Tongue (tissue), 3 donors: ENCODE measurements at places on chromosomes 4 and X.

GRCh38 chrX:11081511-11081910 lies 29.6 kb upstream of the HCCS start:
- peak; percentile 61 for DNase-seq

GRCh38 chr4:165709973-165710526 lies 163.0 kb upstream of the TLL1 start:
- DNase-seq, result peak; percentile 30

DNA sequence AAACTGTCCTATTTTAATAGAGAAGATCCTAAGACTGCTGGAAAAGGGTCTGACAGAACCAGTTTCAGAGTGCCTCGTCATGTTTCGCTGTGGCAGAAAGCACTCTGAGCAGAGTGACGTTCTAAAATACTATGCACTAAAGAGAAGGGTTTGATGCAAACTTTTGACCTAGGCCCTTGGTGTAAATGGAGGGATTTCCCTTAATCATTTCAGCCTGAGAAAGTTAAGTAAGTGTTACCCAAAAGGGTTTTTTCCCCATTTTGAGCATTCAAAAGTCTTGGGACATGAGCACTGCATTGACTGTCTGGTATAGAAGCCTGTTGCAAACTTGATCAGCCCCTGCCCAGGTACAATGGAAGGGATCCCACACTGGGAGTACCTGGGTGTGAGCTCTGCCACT lies 157.5 kb upstream of the ATOH1 start:
- DNase-seq, result no peak

GRCh38 chr4:41569961-41570360 lies 32.0 kb downstream of the LIMCH1 start:
- DNase-seq, result peak; percentile 81

GRCh38 chr4:62528874-62529273 lies 1328.7 kb downstream of the ADGRL3 start:
- no peak for DNase-seq

DNA sequence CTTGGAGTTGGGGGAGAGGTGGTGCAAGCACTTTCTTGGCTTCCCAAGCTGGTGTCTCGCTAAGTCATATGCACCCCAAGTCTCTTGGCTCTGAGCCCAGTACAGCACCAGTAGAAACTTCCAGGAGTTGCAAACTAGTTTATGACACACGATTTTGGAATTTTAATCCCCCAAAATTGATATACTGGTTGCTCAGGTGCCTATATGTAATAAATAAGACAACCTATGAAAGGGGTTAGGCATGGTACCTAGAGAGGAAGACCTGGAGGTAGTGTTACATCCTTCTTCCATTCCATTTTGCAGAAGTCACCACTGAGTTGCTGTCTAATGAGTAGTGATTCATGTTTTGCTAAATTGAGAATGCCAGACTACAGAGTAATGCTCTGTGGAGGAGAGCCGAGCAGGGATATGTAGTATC lies 4.3 kb upstream of the SLC4A4 start:
- DNase-seq, result no peak

GRCh38 chr4:6452897-6453687 lies 19.3 kb downstream of the PPP2R2C start:
- DNase-seq, result no peak

DNA sequence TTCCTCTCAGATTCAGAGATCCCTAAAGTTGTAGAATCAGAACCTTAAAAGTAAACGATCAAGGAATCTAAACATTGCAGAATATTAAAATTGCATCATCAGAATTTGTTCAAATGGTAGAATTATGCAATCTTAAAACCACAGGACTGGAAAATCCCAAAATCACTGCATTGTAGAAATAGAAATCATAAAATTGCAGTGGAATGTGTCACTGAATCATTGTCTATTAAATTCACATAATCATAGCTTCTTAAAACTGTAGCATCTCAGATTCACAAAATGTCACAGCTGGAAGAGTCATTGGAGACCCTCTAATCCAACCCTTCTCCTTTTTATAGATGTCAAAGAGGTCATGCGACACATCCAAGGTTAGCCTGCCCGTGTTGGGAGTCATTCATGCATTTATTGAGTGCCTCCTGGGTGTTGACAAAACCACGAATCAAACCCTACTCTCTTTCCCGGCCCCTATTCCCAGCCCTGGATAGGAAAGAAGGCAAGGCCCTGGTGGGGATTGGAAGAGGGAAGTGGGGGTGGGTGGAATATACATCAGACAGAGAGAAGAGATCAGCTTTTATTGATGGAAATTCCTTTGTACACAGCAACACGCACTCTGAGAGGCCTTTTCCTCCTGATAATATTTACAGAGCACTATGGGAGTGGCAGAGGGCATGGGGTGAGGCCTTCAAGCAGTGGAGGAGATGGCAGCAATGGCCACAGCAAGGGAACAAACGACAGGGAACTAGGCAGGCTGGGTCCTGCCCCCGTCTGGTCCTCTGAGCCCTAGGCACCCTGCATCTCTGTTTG lies 15.4 kb downstream of the IQSEC2 start:
- no peak for DNase-seq

GRCh38 chr4:163344147-163345125 lies 744 bp downstream of the NPY5R start:
- peak; percentile 27 for DNase-seq

GRCh38 chr4:2913168-2913567 lies 50.0 kb downstream of the NOP14 start:
- DNase-seq, result no peak

DNA sequence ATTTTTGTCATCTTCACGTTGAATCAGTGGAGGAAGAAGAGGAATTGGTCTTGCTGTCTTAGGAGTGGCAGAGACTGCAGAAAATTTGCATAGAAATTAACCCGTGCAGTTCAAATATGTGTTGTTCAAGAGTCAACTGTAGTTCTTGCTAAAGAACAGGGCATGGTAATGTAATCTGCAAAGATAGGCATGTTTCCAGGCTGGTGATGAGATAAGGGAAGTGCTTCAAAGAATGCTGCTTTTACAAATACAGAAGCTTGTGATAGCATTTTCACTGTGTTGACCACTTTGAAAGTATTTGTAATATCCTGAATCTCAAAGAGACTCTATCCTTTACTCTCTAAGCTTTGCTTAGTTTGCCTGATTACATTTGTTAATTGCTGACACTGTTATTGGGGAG lies 60.1 kb downstream of the PRRG1 start:
- no peak for DNase-seq

- DNase-seq, result peak; percentile 14
Measured at GRCh38 chr4:106953036-106953705, 82.9 kb downstream of the DKK2 start.

GRCh38 chrX:53031380-53031779 lies 17.2 kb upstream of the GPR173 start:
- DNase-seq, result no peak

GRCh38 chrX:45954026-45954425 lies 591.2 kb downstream of the ZNF674 start:
- DNase-seq, result no peak

GRCh38 chr4:26325191-26325590 lies 4.4 kb downstream of the RBPJ start:
- peak; percentile 57 for DNase-seq

GRCh38 chrX:55907968-55908607 lies 190.5 kb downstream of the RRAGB start:
- peak; percentile 74 for DNase-seq

- no peak for DNase-seq
Measured at GRCh38 chr4:10722957-10723356, 38.4 kb upstream of the CLNK start.

- no peak for DNase-seq
Measured at GRCh38 chr4:107278791-107279483, 242.8 kb upstream of the DKK2 start.

- DNase-seq, result no peak
Measured at GRCh38 chrX:71629467-71629866, 11.2 kb upstream of the CXCR3 start.

- DNase-seq, result no peak
Measured at GRCh38 chr4:128552586-128552907, 257.0 kb upstream of the JADE1 start.

DNA sequence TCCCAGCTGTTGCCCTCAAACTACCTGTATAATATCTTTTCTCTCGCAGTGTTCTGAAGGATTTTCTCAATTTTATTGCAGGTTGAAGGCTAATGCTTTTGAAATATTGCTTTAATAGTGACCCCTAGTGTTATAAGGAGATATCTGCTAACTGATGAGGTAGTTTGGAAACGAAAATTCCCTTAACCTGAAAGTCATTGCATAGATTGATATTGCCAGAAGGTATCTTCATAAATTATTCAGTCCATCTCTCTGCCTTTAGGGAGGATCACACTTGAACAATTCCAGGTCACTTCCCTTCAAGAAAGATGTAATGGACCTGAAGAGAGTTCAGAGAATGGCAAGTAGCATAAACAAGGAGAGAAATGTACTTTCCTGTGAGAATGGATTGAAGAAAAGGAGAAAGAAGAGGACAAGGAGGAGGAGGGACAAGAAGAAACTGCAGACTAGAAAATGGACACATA lies 44.1 kb downstream of the TIGD4 start:
- DNase-seq, result peak; percentile 38

- no peak for DNase-seq
Measured at GRCh38 chr4:146282657-146283056, 68.3 kb downstream of the REELD1 start.

- DNase-seq, result no peak
Measured at GRCh38 chr4:57077550-57078343, 32.4 kb downstream of the IGFBP7 start.

- no peak for DNase-seq
Measured at GRCh38 chr4:72666910-72667309, 97.9 kb upstream of the ADAMTS3 start.

- DNase-seq, result no peak
Measured at GRCh38 chr4:151045907-151046306, 30.8 kb upstream of the LRBA start.

DNA sequence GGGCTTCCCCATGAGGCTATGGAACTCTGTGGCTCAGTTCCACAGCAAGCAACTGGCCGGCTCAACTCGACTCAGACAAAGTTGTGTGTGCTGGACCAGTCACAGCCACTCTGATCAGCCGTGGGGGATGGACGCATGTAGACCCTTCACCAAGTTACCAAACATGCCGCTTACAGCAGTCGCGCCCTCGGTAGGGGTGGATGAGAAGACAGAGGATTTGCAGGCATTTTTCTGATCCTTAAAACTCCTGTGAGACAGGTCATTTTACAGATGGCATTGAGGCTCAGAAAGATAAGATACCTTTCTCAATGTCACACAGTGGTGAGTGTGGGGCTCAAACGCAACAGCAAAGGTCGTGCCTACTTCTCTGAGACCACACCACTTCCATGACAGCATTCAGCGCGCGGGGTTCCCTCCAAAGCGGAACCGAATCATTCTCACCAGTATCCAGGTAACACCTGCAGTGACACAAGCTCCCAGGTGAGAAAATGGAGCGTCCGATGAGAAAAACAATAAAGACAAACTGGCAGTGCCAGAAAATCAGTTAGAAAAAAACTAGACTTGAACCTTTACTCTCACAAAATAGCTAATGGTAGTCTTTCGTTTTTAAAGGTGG lies 83.6 kb downstream of the RELL1 start:
- DNase-seq, result no peak

DNA sequence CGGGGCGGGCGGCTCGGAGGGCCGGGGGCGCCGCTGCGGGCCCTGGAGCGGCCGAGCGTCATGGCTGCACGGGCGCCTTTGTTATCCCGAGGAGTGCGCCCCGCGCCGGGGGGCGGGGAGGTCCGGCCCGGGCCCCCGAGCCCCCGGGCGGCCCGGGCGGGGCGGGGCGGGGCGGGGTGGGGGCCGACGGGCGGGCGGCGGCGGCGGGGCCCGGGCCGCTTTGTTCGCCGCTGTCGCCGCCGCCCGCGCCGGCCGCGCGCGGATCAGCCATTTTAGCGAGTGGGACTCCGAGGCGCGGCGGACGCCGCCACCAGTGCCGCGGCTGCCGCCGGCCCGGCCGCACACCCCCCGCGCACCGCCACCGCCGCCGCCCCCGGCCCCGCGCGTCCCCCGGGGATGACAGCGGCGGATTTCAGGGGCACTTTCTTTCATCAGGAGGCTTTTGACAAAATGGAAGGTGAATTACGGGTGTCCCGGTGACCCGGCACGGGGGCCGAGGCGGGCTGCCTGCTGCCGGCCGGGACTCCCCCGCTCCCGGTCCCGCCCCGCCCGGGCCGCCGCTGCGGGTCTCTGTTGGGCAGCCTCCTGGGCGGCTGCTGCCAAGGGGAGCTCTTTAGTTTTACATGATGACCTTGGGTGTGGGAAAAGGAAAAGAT lies 1.2 kb downstream of the HMGB3 start:
- peak; percentile 16 for DNase-seq

GRCh38 chr4:110475881-110476818 lies at the start of gene ENPEP:
ENPEP (plus strand) TSS chr4:110476155; CDS start chr4:110476415, 260 bp downstream.
- peak; percentile 74 for DNase-seq

DNA sequence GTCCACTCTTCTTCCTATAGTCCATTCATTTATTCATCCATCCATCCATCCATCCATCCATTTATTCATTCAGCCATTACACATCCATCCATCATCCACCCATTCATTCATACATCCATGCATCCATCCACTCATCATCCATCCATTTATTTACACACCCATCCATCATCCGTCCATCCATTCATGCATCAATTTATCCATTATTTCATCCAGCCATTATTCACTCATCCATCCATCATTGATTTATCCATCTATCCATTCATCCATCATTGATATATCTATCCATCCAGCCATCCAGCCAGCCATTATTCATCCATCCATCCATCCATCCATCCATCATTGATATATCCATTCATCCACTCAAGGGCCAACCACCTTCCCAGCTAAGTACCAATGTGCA lies 12.7 kb downstream of the CPZ start:
- no peak for DNase-seq

- DNase-seq, result peak; percentile 24
Measured at GRCh38 chr4:73922766-73923630, 53.8 kb downstream of the CXCL1 start.

DNA sequence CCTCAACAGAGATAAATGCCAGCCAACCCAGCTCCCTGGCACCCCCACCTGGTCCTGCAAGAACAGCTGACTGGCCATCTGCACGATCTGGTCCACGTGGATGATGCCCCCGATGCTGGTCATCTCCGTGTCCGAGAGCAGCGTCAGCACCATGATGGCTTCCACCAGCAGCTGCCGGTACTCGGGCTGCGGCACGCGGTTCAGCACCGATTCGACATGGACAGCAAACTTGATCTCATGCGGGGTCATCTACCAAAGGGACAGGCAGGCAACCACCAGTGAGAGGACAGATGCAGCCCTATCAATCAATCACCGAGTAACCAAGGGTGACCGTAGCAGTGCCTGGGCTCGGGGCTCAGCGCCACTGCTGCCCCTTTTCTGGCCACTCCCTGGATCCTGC lies 89.8 kb downstream of the PHKA2 start:
- no peak for DNase-seq

DNA sequence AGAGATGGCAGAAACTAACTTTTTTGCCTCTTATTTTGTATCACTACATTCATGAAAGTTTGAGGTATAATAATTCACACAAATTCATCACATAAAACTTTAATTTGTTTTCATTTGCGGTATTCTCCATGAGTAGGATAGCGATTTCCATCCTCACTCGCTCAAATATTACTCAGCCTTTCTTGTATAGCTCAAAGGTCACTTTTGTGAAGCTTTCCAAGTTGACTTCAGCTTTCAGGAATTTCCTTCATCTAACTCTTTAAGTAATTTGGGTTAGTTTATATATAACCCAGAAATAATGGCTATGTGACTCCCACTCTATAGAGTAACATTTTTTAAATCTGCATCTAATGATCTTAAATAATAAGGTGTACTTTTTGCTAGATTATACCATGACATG lies 314.4 kb downstream of the IL1RAPL1 start:
- DNase-seq, result no peak
